ENCODE measurements at places on chromosomes 1 and 21.

DNA sequence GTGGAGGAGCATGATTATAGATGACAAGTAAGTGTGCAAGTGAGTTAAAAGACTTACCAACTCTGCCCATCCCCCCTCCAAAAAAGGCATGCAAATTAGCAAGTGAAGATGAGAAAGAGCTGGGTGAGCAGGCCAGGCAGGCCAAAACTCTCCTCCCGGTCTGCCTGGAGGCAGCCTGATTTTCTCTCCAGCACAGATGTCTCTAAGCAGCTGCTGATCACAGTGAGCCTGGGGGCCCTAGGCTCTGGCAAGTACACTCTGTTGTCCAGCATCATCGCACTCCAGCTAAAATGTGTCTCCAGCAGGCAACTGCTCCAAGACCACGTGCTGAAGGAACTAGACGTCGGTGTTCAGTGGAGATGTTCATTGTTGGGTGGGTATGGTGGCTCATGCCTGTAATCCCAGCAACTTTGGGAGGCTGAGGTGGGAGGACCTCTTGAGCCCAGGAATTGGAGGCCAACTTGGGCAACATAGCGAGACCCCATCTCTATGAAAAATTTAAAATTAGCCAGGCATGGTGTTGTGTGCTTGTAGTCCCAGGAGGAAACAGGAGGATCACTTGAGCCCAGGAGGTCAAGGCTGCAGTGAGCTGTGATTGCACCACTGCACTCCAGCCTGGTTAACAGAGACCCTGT is 56.7 kb upstream of the PUM1 start:
- no peak for DNase-seq
- H3K4me3 ChIP-seq = no peak overlapping the region
- no peak overlapping the region for H3K27ac ChIP-seq
- H3K4me1 ChIP-seq = no peaks in the 10 kb centered on the region
- H3K36me3 ChIP-seq = no peaks in the 10 kb centered on the region
- no peaks in the 10 kb centered on the region for H3K27me3 ChIP-seq

- no peak overlapping the region for H3K4me3 ChIP-seq
- H3K4me1 ChIP-seq = no peaks in the 10 kb centered on the region
- H3K27me3 ChIP-seq = peaks cover 24% of the 10 kb centered on the region
- DNase-seq = no peak
Observed at GRCh38 chr1:18325136-18325535, 155.6 kb upstream of the KLHDC7A start.

DNA sequence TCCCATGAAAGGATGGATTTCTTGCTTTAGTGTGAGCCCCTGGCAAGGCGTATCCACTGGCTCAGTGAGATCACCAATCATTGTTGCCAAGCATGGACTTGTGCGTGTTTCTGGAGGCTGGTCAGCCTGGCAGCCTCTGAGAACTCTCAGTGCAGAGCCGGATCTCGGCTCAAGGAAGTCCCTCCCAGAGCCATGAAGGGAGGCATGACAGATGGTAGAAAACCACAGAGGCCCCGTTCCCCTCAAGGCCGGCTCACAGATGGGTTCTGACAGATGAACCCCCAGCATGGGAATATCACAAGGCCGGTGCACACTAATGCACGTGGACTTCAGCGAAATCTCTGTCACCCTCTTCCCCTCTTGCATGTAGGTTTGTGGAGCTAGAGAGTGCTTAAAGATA is 290.5 kb downstream of the AJAP1 start:
- H3K4me3 ChIP-seq = no peak overlapping the region
- H3K36me3 ChIP-seq = no peaks in the 10 kb centered on the region
- H3K4me1 ChIP-seq = peaks cover 5% of the 10 kb centered on the region
- H3K27ac ChIP-seq = no peak overlapping the region
- H3K27me3 ChIP-seq = no peaks in the 10 kb centered on the region

DNA sequence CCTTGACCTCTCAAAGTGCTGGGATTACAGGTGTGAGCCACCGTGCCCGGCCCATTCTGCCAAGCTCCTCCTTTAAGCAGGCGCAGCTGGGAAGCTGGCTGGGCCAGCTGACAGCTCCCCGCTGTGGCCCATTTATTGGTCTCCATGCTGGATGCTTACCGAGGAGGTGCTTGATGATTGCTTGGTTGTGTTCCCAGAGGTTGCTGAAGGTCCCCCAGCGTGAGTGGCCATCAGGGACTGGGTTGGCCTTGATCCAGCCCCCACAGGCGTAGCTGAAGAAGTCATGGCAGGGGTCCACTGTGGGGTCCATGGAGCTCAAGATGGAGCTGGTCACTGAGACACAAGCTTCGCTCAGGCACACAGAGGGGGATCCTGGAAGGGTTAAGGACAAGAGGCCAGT is 17.7 kb downstream of the ECE1 start:
- H3K27ac ChIP-seq = no peak overlapping the region
- no peak overlapping the region for H3K4me3 ChIP-seq
- DNase-seq = no peak
- H3K4me1 ChIP-seq = peaks cover 40% of the 10 kb centered on the region

DNA sequence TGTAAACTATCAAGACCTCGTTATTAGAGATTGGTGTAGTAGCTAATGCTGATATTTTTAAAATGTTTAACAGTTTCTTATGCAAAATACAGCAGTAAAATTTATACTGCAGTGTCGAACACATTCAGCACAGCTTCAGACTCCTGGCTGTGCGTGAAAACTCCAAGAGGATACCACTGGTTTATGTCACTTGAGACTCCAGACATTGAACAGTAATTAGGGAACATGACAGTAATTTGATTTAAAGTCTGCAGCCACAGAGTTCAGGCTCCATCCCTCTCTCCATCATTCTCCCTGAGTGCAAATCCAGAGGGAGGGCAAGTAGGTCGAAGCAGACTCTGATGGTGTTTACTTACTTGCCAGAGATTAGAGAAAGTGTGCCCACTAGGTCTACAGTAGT is 94.2 kb downstream of the AK5 start:
- H3K27me3 ChIP-seq = no peaks in the 10 kb centered on the region
- no peaks in the 10 kb centered on the region for H3K36me3 ChIP-seq
- no peaks in the 10 kb centered on the region for H3K4me1 ChIP-seq
- DNase-seq = no peak
- H3K4me3 ChIP-seq = no peak overlapping the region

DNA sequence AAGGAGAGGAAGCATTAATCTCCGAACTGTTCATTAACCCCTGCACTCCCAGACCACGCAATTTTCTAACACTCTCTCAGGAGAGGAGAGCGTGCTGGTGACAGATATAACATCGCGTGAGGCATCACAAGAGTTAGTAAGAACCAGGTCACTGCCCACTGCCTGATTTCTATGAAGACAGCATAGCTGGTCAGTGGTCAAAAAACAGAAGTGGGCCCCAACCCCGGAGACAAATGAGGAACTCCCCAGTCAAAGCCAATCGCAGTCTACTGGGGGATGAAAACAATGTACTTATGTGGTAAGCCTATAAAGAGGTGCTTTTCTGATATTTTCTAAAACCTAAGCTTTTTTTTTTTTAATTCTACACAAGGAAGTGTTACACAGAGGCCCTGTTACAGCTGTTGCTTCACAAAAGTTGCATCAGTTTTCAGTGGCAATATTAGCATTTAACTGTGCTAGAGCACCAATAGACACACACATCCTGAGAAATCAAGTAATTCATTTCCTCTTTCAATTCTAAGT is 231.8 kb upstream of the IRF2BP2 start:
- DNase-seq = no peak
- no peak overlapping the region for H3K4me3 ChIP-seq
- H3K27me3 ChIP-seq = no peaks in the 10 kb centered on the region
- H3K4me1 ChIP-seq = peaks cover 30% of the 10 kb centered on the region
- no peaks in the 10 kb centered on the region for H3K36me3 ChIP-seq

- no peaks in the 10 kb centered on the region for H3K4me1 ChIP-seq
- H3K36me3 ChIP-seq = no peaks in the 10 kb centered on the region
- no peak for DNase-seq
- no peaks in the 10 kb centered on the region for H3K27me3 ChIP-seq
- no peak overlapping the region for H3K27ac ChIP-seq
- H3K4me3 ChIP-seq = no peak overlapping the region
Observed at GRCh38 chr1:117644696-117645311, 39.0 kb downstream of the TENT5C start.

- H3K4me3 ChIP-seq = no peak overlapping the region
- H3K36me3 ChIP-seq = no peaks in the 10 kb centered on the region
- no peak overlapping the region for H3K27ac ChIP-seq
- DNase-seq = no peak
Observed at GRCh38 chr1:166182281-166182680, 15.5 kb upstream of the FAM78B start.

- no peaks in the 10 kb centered on the region for H3K4me1 ChIP-seq
- peaks cover 6% of the 10 kb centered on the region for H3K36me3 ChIP-seq
- peaks cover 11% of the 10 kb centered on the region for H3K27me3 ChIP-seq
- peak overlapping the region; percentile 96 for H3K4me3 ChIP-seq
Observed at GRCh38 chr1:1116701-1117468, 996 bp upstream of the C1orf159 start.

- H3K4me3 ChIP-seq = no peak overlapping the region
- DNase-seq = no peak
- no peak overlapping the region for H3K27ac ChIP-seq
- H3K27me3 ChIP-seq = no peaks in the 10 kb centered on the region
Observed at GRCh38 chr1:24536391-24536840, 19.5 kb upstream of the NCMAP start.

- DNase-seq = no peak
- H3K36me3 ChIP-seq = no peaks in the 10 kb centered on the region
- no peak overlapping the region for H3K4me3 ChIP-seq
- H3K27me3 ChIP-seq = no peaks in the 10 kb centered on the region
- H3K4me1 ChIP-seq = peaks cover 8% of the 10 kb centered on the region
Observed at GRCh38 chr21:45256021-45256911, 31.4 kb downstream of the POFUT2 start.

All from heart left ventricle (tissue), 16 donors.